ENCODE measurements at places on chromosomes 11 and 22.
A peak's percentile ranks its signal among the peaks of the same experiment; 100 is the strongest.

DNA sequence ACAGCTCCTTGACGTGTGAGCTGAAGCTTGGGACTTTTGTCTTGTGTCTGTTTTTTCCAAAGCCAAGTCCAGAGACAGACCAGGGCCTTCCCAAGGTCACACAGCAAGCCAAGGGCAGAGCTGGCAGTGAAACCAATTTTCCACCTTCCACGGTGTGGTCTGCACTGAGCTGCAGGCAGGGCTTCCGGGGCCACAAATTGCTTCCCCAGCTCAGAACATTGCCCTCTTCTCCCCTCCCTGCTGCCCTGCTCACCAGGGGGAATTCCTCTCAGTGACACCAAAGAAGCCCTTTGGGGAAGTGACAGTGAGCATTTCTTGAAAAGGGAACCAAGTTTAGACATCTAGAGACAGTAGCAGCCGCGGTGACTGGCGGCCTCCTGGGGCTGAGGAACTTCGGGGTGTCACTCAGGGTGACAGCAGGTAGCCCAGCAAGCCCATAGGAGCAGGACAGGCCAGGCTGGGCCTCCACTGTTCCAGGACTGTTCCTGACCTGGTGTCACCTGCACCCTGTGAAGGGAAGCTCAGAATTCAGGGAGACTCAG lies 9.2 kb downstream of the FXYD2 start:
- peak; percentile 95 for DNase-seq

DNA sequence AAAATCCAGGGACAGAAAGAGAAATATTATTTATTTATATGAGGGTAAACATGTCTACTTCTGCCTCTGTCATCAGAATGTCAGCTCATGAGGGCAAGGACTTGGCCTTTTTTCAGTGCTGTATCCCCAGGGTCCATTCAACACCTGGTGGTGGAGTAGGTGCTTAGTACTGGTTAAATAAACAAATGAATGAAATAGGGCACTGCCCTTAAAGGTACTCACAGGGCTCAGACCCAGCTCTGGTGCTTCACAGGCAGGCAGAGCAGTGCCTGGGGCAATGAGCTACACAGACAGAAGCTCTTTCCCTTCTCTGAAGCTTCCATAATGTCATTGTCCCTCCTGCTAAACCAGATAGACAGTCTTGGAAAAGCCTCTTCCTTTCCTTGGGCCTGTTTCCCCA lies 30.9 kb downstream of the P4HA3 start:
- DNase-seq, result no peak

DNA sequence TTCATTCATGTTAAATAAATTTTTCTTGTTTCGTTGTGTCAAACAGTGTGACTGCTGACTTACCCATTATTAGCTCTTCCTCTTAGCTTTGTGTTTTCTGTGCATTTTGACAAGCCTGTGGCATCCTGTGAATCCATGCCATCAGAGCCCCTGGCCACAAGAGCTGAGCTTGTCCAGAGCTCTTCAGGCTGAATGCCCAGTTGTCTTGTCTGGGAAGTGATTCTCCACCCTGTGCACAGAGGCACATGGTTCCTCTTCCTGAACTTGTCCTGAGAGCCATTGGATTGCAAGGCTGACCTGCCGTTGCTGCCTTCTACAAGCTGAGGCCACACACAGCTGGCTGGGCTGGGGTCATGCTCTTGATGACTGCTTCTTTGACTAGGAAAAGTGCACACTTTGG lies 64.1 kb downstream of the PPP6R3 start:
- no peak for DNase-seq

- DNase-seq, result no peak
Observed at GRCh38 chr11:100683126-100683525, 4.0 kb upstream of the ARHGAP42 start.

GRCh38 chr11:118612378-118612777 lies 5.0 kb downstream of the PHLDB1 start:
- no peak for DNase-seq

DNA sequence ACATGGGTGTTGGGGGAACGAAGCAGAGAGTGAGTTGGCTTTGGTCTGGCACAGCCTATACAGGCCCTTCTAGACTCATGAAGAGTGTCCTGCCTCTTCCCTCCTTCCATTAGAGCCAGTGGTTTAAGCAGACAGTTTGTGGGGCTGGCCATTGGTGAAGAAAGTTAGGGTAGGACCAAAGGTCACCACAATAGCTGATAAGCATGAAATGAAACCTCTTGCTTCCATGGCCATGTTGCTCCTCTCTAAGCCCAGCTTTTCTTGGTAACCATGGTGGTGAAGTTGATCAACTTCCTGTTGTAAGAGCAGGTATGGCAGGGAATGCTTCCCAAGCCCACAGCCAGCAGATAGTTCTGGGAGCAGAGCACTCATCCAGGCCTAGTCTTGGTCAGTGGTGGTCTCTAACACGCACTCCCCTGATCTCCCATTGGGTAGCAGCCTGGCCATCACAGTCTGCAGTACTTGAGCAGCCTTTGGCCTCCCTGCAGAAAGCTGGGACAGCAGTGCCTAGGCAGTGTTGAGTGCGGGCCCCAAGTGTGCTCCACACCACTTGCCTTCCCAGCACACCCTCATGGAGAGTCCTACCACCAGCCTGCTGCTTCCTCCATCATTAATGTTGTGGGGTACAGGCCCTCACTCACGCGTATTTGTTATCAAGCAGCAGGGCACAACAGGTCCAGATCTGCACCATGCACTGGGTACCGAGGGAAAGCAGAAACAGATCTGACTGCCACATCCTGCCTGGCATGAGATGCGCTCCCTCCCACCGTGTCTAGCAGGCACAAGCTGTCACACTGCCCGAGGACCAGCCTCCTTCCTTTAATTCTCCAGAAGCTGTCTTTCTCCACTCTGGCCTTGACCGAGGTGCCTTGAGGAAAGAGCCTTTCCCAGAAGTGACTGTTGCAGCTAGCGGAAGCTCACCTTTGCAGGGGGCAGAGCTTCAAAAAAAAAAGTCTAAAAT lies 65.8 kb upstream of the SUSD2 start:
- DNase-seq, result no peak
